ENCODE measurements at places on chromosomes 3 and 15.

DNA sequence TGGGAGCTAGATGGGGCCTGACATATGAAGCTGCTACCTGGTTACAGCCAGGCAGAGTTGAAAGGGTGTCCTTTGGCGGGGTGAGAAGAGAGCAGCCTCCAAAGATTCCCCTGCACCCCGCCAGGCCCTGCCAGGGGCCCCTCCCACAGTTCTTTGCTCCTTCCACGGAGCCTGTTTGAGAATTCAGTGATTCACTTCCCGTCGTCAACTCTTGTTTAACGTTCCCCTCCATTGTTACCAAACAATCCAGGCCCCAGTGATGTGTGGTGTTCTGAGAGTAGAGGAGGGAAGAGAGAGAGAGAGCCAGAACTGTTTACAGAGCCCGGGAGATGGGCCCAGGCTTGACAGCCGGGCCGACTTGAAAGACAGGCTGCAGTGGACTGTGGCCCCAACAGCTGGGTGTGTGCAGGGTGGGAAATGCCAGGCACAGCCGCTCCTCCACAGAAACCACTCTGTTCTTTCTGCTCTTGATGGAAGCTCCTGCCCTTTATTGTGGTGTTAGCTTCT, 81.5 kb downstream of the SMAD3 start:
- DNase-seq: no peak

- DNase-seq: peak; percentile 49
Measured at GRCh38 chr15:73677146-73677607, 7.0 kb upstream of the CD276 start.

DNA sequence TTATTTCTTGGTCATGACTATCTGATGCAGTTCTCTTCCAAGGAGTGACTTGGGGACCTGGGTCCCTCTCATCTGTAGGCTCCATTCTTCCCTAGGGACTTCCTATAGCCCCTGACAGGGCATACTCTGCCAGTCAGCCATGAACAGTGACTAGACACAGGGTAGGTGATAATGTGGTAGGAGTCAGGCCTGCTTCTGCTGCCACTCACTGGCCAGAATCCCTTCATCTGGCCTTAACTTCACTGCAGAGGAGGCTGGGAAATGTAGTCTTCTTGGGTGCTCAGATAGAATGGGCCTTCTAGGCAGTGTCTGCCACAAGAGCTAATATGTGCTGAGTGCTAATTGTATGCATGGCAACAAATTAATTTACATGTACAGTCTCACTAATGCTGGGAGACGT, 84.5 kb downstream of the CACNA2D3 start:
- DNase-seq: no peak

DNA sequence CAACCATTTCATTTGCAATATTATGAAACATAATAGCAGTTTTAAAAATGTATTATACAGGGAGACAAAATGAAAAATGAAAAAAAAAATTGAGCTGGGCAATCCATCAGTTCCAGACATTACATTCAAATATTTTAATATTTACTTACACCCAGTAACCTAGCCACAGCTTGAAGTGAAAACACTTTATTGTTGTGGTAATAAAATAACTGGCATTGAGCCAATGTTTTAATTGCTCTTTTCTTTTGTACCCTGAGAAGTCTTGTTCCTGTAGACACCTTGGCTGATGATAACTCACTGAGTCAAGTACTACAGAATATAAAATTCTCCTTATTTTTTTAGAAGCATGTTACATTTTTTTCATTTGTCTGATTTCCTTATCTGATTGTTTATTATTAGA, 180.6 kb downstream of the ROBO1 start:
- no peak for DNase-seq

GRCh38 chr15:68764090-68764489, 56.6 kb downstream of the ANP32A start:
- DNase-seq: no peak

DNA sequence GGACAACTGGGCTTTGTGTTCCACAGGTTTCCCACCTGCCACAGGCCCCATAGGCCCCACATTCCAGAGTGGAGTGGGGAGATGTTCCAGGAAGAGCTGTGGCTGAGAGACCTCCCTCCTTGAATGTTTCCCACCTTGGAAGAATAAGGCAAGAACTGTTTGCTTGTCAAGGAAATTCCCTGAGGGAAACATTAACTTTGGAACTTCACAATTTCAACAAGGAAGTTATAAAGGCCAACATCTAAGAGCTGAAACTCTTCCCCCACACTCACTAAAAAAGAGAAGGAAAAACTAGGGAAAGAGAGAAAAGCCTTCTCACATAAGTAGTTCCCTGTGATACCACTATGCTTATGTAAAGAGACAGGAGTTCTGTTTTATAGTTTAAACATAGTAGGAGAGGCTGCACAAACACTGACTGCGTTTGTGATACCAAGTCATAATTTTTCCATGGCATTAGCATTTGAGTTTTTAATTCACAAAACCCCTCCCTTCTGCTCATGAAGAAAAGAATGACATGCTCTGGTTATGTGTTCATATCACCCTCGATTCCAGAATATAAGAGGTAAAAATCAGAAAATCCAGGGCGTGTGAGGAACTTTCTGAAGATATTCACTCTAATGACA, 39.8 kb upstream of the SPRED1 start:
- no peak for DNase-seq

GRCh38 chr3:72220946-72221345, 436.0 kb upstream of the PROK2 start:
- no peak for DNase-seq

DNA sequence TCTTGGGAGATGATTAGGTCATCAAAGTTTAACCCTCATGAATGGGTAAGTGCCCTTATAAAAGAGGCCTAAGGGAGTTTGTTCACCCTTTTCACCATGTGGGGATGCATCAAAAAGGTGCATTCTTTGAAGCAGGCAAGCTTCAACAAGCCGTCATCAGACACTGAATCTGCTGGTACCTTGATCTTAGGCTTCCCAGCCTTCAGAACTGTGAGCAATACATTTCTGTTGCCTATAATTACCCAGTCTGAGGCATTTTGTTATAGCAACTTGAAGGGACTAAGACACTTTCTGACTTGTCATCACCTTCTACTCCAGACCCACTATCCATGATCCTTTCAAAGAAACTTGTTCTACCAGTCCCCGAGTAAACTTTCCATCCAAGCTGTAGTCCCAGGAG, 44.6 kb upstream of the LRRC58 start:
- no peak for DNase-seq

GRCh38 chr3:123342631-123343080, 106.2 kb downstream of the ADCY5 start:
- DNase-seq: no peak

GRCh38 chr3:139230391-139230790, 113.4 kb upstream of the MRPS22 start:
- no peak for DNase-seq

DNA sequence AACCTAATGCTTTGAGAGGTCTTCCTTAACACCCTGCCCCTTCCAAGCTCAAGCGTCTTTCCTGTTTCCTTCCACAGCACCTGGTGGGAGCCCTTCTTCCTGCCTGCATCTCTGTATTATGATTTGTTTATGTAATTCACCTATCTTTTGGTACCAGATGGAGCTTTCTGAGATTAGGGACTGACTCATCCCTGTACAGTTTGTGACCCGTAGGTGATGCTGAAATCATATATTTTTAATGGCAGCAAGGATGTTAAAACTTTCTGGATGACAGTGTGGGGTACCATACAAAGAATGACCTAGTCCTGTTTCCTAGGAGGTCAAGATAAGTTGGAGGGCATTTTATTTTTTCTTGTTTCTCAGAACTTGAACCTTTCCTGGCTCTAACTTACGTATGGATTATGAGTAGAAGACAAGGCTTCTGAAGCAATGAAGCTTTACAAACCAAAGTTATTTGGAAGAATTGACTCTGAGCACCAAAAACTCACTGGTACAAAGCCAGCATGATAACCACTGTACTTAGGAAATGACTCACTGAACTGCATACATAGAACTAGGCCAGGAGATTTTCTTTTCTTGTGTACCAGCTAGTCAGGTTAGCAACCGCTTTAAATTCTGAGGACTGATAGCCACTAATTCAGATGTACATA, 46.6 kb downstream of the HHLA2 start:
- no peak for DNase-seq

DNA sequence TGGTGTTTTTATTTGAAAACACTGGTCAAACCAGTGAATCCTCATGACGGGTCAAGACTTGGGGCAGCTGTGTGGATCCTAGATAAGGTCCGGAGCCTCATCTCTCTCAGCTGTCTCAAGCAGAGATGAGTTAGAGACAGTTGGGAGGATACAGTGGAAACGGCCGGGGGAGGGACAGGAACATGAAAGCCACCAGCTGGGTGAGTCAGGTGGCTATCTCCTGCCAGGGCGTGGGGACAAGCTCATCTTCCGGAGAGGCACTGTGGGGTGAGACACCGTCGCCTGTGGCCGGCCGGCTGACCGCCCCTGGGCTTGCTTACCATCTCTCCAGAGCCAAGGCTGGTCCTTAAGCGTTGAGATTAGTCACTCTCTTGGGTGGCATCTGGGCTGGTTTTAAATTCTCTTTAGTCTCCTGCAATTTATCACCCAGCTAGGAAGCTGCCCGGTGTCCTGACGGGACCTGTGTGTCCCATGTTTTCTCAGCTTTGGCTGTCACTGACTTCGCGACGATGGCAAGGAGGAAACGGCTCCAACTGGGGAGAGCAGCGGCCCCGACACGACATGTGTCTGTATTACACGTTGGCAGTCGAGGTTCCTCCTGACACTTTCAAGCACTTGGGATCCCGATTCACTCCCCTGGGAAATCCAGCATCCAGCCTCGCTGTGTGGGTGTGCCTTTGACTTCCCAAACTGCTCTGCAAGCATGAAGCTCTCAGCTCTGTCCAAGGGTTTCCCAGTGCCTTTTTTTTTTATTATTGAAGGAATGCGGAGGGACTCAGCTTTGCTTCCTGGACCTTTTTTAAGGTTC, 7.5 kb downstream of the ST8SIA2 start:
- no peak for DNase-seq

GRCh38 chr3:188578576-188579363, 424.8 kb downstream of the LPP start:
- DNase-seq: no peak

DNA sequence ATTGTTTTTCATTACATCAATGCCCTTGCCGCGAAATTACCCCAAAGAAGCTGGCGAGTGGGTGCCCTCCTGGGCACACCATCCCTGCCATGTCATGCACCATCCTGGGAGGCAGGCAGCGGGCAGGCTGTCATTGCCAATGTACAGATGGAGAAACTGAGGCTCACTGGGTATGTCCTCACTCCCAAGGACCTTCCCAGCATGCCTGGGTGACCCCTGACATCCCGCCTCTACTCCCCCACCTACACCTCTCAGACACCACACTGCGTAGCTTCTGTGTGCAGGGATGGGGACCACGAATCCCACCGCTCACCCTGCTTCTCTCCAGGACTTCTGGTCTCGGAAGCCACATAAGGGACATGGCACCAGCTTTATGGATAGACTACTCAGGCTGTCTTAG, 41.0 kb upstream of the SLC41A3 start:
- DNase-seq: no peak

DNA sequence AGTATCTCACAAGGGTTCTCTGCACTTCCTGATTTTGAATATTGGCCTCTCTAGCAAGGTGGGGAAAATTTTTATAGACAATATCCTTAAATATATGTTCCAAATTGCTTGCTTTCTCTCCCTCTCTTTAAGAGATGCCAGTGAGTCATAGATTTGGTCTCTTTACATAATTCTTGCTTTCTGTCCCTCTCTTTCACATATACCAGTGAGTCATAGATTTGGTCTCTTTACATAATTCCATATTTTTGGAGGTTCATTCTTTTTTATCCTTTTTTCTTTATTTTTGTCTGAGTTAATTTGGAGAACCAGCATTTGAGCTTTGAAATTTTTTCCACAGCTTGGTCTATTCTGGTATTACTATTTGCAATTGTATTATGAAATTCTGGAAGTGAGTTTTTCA, 77.7 kb upstream of the NUDT16 start:
- no peak for DNase-seq

- DNase-seq: no peak
Measured at GRCh38 chr3:69052472-69052898, 352 bp upstream of the TMF1 start.

DNA sequence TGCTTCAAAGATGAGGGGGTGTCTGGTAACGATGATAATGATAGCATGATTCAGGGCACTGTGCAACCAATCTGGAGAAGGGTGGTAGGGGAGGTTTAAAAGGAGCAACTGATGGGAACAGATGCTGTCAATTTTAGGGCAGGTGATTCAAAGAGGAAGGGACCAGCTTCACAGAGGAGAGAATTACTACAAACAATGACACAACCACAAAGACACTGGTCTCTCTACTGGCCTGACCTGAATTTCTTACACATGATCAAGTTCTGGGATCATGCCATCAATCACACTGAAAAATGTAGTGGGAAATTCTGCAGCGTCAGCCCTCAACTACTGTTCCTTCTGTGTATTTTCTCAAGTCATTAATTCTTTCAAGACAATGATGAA, 2.6 kb upstream of the CDV3 start:
- no peak for DNase-seq

- no peak for DNase-seq
Measured at GRCh38 chr3:127698286-127698685, 25.5 kb downstream of the ABTB1 start.

DNA sequence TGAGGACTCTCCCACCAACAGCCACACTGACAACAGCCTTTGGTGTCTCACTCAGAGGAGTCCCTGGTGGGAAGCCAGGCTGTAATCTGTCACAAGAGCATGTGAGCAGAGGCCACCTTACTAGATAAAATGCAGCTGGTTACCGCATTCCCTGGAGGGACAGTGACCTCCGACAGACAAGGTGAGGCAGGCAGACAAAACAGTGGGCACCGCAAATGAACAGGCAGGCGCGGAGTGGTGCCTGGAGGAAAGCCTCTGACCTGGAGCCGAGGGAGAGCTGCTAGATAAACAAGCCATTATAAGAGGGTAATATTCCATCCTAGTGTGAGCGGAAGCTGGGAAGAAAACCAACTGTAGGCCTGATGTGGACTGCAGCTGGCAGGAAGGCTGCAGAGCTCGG, 736.4 kb downstream of the FHIT start:
- no peak for DNase-seq

All from NCI-H460 (cell line).